ENCODE measurements at places on chromosomes 5 and 9.

GRCh38 chr9:128494746-128495129 lies 9.8 kb upstream of the GLE1 start:
- no peak for DNase-seq

GRCh38 chr9:19630760-19631159 lies 158.1 kb downstream of the SLC24A2 start:
- no peak for DNase-seq

DNA sequence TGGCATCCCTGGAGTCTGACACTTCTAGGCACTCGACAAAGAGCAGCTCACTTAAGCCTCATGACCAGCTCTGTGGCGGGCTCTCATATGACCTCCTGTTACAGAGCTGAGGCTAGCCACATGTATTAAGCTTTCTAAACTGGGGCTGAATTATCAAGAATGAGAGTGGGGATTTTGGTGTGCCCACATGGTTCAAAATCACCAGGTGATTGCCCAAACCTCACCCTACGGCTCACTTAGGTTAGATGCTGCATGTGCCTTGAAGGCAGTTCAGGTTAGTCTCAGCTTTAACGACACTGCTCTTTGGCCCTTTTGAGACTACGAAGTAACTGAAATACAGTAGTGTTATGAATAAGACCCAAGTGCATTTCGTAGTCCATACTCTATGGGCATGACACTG lies 39.4 kb upstream of the SMIM32 start:
- DNase-seq: no peak

GRCh38 chr5:180736536-180736935 lies 3.3 kb downstream of the OR2Y1 start:
- no peak for DNase-seq

DNA sequence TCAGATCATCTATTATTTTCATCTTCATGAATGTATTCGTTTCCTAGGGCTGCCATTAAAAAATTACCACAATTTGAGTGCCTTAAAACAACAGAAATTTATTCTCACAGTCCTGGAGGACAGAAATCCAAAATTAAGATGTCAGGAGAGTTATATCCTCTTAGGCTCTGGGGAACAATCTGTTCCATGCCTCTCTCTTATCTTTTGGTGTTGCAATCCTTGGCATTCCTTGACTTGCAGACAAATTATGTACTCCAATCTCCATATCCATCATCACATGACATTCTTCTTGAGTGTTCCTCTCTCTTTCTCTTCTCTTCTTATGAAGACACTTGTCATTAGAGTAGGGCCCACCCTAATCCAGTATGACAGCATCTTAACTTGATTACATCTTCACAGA lies 339.4 kb downstream of the EFNA5 start:
- DNase-seq: no peak

GRCh38 chr5:110398951-110399350 lies 327.5 kb downstream of the TMEM232 start:
- no peak for DNase-seq

- no peak for DNase-seq
Observed at GRCh38 chr9:2810420-2811075, 33.3 kb downstream of the PUM3 start.

DNA sequence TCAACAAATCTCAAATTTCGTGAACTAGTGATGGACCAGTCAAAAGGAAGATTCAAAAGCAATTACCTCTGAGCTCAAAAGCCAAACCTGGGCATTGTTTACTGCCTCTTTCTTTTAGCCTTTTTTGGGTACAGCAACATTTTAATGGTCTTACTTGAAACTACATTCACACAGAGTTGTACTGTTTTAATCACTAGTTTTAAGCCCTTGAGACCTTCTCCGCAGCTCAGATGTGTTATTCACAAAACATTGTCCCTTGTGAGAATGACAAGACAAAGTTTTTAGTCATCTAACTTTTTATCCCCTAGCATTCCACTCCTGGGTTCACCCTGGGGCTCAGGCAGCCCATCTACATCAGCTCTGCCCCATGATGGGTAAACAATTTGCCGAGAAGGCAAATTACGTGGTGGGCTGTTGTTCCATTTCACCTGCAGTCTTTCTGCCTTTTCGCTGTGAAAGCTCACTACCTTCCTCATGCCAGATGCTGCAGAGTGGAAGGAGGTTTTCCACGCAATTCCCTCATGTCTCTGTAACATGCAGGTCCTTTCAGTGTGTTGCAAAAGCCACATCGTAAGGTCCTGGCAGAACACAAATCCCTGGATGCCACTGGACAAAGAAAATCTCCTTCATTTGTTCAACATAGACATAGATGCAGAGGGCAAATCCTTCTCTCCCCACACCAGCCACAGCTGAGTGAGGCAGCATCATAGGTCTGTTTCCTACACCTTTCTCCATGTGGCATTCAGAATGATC lies 175.7 kb downstream of the EBF1 start:
- DNase-seq: no peak

DNA sequence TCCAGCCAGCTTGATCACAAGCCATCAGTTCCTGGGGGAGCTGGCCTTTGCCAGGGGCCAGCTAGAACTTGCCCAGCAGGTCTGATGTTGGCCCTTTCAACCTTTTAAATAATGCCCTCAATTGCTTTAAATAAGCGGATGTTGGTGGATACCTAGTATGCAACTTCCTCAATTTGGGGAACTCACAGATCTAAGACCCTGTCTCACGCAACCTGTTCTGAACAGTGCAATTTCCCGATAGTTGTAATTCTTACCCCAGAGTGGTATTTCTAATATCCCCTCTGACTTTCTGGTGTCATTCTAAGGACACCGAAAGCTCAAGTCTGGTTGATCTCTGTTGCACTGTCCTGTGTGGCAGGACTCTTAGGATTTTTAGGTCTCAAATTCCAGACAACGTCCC lies 23.1 kb downstream of the GALNT12 start:
- DNase-seq: no peak

- no peak for DNase-seq
Observed at GRCh38 chr5:136242611-136243010, 49.6 kb upstream of the SMIM32 start.

- no peak for DNase-seq
Observed at GRCh38 chr9:134363450-134363849, 37.2 kb downstream of the RXRA start.

DNA sequence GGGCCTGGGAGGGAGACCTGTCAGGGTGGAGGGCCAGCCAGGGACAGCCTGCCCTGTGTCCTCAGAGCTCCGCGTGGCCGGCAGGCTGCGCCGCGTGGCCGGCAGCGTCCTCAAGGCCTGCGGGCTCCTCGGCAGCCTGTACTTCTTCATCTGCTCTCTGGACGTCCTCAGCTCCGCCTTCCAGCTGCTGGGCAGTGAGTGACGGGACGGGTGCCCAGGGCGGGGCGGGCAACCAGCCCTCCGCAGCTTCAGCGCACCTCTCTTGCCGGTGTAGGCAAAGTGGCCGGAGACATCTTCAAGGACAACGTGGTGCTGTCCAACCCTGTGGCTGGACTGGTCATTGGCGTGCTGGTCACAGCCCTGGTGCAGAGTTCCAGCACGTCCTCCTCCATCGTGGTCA lies 1.8 kb downstream of the SLC34A3 start:
- no peak for DNase-seq

DNA sequence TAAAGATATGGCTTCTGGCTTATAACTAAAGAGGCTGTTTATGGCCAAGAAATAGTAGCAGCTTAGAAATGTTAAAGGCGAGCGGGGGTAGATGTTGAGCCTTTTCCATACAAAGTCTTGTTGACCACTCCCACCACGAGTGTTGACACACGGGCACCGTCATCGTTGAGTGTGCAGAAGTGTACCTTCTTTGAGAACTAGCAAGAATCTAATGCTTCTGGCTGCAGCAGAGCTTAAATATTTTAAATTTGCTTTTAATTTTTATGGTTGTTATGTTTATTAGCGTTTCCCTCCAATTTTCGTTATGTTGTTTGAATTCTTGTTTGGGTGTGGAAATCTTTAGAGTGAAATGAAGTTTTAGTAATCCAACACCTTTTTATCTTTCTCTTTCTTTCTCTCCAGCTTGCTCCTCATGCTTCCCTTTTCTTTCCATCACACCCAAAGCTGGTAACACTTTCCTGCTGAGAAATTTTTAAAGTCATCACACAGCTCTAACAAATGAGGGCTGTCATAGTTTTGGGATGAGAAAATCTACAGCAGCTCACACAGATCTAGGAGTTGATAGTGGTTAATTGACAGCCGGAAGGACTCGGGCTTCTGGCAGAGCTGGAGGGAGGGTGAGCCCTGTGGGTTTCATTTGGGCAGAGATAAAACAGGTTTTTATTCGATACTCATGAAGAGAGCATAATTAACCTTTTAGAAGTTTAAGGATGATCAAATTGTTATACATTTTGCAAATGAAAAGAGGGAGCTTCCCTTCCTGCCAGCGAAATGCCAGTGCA lies 120.1 kb upstream of the ZNF608 start:
- DNase-seq: no peak

- no peak for DNase-seq
Observed at GRCh38 chr5:158039911-158040347, 181.0 kb upstream of the CLINT1 start.

DNA sequence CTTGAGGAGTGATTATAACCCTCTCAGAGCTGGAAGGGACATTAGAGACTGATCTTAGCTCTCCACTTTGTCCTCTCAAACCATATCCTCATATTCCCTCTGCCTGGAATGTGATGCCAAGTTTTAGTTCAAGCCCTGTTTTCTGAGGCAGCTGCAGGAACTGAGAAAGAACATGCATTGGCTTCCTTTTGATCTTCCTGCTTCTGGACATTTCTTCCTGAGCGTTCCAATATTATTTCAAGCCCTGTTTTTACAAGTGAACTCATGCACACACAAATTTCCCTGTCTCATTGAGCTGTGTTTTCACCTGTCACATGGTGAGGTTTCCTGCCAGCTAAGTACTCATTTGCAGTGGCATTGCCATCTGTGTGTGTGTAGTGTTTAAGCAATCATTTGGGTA lies 17.0 kb downstream of the FOCAD start:
- no peak for DNase-seq

DNA sequence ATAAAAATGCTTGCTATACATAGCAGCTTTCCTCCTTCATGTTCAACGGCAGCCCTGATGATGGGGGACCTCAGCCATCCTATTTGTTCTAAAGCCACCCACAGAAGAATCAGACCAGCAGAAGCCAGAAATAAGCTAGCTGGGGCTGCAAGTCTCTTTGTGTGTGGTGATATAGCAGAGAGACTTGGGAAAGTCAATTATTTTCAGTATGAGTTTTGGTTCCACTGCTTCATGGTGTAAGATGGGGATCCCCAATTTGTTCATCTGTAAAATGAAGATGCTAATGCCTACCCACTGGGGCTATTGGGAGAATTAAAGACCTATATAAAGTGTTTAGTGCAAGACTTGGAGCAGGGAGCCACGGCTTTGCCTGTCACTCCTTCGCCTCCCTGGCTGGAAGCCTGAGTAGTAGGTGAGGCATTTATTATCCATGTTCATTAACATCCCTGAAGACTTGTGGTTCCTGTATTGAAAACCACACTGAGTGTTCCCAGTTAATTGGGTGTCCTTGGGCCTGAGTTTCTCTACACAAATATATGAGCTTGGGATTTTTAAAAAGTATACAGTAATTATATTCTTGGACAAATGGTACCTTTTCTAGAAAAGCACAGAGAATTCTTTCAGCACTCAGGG lies 210.1 kb upstream of the SLC24A2 start:
- DNase-seq: no peak

DNA sequence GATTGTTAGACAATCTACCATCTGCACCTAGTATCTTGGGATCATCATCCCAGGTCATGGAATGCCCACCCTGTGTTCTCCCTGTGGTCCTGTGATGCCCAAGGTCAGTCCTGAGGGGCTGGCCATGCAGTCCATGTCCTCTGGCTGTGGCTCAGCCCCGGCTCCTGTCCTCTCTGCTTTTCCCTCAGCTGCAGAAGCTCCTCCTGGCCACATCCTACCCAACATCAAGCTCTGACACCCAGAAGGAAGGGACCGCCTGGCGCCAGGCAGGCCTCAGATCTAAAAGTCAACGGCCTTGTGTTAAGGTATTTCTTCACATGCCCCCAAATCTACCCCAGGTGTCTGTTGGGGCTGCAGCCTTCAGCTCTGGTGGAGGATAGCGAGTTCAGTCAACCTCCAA lies 100.5 kb downstream of the PPARGC1B start:
- no peak for DNase-seq
